ENCODE measurements at places on chromosomes 1 and 21. TPM values are rescaled to one million over a fixed set of nuclear protein-coding genes. Genes with fewer than 3 reads are reported as not detected.

GRCh38 chr1:208907790-208908189, 663.6 kb upstream of the PLXNA2 start:
- DNase-seq, result no peak

DNA sequence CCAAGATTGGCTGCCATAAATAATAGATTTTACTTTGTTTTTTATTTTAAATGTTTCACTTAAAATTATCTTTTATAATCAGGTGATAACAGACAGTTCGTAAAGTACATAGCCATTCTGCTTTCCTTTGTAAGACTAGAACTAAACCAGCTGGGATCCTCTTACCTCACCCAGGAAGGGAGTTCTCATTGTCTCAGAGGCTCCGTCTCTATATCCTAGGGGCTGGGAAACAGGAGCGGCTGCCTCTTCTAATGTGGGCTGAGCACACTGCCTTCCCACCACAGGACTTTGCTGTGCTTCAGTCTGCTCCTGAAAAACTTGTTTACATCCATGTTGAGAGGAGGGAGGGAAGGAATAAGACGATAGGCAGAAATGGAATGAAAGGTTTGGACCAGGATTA, 45.6 kb upstream of the PGD start:
- DNase-seq, result no peak

DNA sequence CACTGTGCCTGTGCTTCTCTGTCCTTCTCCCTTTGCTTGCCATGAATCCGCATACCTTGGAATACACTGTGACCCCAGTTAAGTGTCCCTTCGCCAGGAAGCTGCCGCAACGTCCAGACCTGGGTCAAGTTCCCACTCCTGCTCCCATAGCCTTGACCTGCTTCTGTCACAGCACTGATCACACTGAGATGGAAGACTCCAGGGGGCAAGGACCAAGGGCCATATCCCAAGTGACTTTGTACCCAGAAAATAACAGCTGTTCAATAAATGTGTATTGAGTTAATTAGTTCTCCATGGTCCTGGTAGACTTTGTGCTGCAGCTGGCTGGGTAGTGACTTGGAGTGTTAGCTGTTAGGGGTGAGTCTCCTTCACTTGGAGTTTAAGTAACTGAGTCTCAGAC, 25.8 kb downstream of the SLC5A9 start:
- DNase-seq, result no peak

GRCh38 chr1:184437291-184437690, 50.5 kb downstream of the C1orf21 start:
- no peak for DNase-seq

DNA sequence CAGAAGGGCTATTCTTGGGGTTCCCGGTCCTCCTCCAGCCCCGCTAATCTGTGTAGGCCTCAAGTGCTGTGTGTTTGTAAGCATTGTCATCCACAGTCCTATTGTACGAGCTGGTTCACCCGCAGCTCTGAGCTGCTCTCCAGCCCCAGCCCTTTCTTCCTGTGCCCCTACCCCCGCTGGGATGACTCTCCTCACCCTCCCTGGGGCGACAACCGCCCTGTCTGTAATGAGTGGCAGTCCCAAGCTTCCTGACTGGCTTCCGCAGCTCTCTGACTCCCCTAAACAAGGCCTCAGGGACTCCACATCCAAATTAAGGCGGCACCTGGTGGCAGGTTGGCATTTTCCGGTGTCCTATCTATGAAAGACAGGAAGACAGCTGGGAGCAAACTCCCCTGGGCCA, 45.8 kb downstream of the TFF3 start:
- DNase-seq, result no peak

- no peak for DNase-seq
These were observed 42.4 kb downstream of the FMN2 start for GRCh38 chr1:240134113-240134512.

- DNase-seq, result no peak
These were observed 27.2 kb downstream of the IRF2BP2 start for GRCh38 chr1:234582681-234583301.

GRCh38 chr1:208177656-208178055, 66.5 kb downstream of the PLXNA2 start:
- DNase-seq, result no peak

DNA sequence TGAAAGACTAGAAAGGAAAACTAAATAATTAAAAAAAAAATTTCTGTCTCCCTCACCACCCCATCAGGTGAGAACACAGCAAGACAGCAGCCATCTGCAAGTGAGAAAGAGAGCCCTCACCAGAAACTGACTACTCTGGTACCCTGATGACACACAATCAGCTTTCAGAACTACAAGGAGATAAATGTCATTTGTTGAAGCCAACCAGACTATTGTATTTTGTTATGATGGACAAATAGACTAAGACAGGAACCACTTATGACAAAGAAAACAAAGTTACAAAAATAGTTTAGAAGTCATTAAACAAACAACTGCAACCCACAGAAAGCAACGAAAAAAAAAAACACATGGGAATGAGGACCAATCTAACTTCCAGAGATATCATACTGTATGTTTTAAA, 98.3 kb downstream of the FAF1 start:
- DNase-seq, result no peak

GRCh38 chr1:229002037-229002436, 266.8 kb downstream of the RHOU start:
- DNase-seq, result no peak

GRCh38 chr1:226419284-226420029, 11.6 kb upstream of the PARP1 start:
- DNase-seq, result no peak

- DNase-seq, result no peak
These were observed 78.5 kb downstream of the HLCS start for GRCh38 chr21:36887963-36888362.

GRCh38 chr1:105626276-105626987, 1430.0 kb upstream of the PRMT6 start:
- no peak for DNase-seq

DNA sequence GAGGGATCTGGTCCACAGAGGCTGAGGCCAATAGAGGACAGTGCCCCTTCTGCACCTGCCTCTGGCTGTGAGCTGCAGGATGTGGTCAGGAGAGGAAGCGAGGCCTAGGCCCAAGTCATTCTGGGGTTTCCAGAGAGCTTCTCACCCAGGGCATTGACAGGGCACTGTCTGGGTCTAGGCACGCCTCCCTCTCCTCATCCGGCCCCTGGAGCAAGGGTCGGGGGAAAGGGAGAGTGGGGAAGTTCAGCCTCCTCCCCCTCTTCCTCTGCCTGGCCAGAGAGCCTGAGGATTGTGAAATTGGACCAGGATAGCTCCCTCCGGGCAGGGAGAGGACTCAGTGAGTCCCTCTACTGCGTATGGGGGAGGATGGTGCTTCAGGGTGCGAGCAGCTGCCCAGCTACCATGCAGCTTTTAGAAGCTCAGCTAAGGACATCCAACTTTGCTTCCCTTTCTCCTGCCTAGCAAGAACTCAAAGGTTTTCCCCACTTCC, 6.3 kb upstream of the INAVA start:
- no peak for DNase-seq

- DNase-seq, result no peak
These were observed 84.7 kb downstream of the PDE9A start for GRCh38 chr21:42737951-42738590.

DNA sequence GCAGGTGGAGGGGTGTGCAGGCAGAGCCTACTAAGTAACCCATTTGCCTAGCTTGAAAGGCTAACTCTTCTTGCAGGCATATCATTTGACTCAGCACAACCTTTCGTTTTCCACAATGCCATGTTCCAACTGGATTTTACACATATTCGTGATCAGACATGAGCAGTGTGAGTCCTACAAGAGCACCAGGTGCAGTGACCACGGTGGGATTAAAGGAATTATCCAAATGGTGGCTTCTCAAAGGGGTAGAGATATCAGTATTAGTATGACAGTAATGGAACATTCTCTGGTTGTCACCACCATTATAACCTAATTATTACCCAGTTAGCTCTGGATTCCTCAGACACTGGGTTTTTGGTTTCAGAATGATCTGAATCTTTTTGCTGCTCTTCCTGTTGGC, 323.5 kb downstream of the LMO4 start:
- no peak for DNase-seq

DNA sequence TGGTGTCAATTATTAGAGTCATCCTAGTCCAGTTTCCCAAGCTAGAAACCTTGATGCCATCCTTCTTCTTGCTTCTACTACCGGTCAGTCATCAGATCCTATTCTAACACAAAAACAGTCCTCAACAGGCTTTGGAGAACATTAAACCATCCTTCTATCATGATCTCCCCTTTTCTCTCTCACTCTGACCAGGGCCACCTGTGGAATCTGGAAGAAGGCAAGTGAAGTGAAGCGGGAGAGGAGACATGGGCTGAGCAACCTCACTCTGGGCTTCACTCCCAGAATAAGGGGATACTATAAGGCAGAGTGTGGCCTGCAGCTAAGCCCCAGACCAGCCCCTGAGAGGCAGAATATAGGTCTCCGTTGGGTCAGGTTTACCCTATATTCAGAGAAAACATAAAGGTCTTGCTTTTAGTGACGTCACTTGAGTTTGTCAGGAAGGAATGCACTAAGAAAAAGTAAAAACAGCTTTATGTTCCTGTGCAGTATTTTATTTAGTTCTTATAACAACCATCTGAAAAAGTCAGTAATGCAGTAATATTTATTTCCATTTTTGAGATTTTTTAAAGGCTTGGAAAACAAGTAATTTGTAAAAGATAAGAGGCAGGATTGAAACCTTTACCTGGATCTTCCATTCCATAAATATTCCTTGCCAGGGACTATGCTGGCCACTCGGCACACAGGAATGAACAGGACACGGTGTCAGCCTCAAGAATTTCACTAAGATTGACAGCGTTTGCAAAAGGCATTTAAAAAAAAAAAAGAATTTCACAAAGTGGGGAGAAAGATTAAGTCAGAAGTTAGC, 61.3 kb downstream of the NFASC start:
- DNase-seq, result no peak

GRCh38 chr1:12063141-12064072, at the start of gene TNFRSF8:
Gene TNFRSF8, plus strand, starts transcription at chr1:12063303. Its CDS starts 296 bp downstream, at chr1:12063599.
- no peak for DNase-seq

The AGMAT gene
- 35.3 TPM for polyA plus RNA-seq

The SNX7 gene
- 39.2 TPM for polyA plus RNA-seq

The ITSN1 gene
- 56.2 TPM for polyA plus RNA-seq

The MYBPH gene
- polyA plus RNA-seq, result 0.18 TPM

The PLPPR4 gene
- polyA plus RNA-seq, result 2.3 TPM

The GRIK3 gene
- polyA plus RNA-seq, result 3.4 TPM

The ZFYVE9 gene
- 40.2 TPM for polyA plus RNA-seq

The PERM1 gene
- polyA plus RNA-seq, result 0.12 TPM

The CADM3 gene
- polyA plus RNA-seq, result 0.20 TPM

The C1orf185 gene
- polyA plus RNA-seq, result not detected

The DMRTA2 gene
- not detected for polyA plus RNA-seq

The KMO gene
- polyA plus RNA-seq, result 27.9 TPM

All from left kidney (tissue), 8 donors.